Stimulated activated CD8-positive, alpha-beta memory T cell treated with anti-CD3 and anti-CD28 coated beads, Interleukin-4, amount 100 ng/mL, for 1 hour (primary cell): ENCODE measurements at places on chromosomes 5 and 9.

GRCh38 chr9:95607507-95607906 lies 90.7 kb upstream of the PTCH1 start:
- no peak for DNase-seq

- DNase-seq: no peak
Measured at GRCh38 chr5:155406815-155407214, 393.3 kb downstream of the KIF4B start.

DNA sequence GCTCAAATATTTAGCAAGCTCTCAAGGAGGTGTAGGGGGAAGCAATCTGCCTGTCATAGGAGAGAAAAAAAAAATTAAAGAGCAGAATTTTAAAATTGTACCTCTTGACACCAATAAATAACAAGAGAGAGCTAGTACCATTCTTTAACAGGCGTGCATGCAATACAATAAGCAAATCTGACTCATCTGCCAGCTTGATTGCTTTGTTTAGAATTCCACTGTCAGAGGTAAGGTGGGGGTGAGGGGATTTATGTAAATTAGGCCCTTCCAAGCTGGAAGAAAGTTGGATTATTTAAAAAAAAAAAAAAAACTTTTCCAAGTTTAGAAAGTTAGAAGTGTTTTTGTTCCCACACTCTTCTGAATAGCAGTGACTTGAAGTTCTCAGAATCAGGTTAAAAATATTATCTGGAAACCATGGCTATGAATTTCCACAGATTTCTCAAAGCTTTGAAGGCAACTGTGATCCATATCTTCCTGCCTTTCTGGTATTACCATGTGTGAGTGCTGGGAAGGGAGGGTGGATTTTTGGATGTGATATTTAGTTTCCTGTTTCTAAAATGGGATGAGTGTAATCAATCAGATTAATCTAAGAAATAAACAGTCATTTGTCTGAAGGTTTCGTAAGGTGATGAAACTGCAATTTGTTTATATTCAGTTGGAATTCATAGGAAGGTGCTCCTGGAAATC lies 477.5 kb downstream of the TLE4 start:
- DNase-seq: no peak

GRCh38 chr5:172569861-172570558 lies 71.1 kb upstream of the NEURL1B start:
- no peak for DNase-seq

- peak; percentile 22 for DNase-seq
Measured at GRCh38 chr9:6054280-6055099, 39.1 kb upstream of the RANBP6 start.

DNA sequence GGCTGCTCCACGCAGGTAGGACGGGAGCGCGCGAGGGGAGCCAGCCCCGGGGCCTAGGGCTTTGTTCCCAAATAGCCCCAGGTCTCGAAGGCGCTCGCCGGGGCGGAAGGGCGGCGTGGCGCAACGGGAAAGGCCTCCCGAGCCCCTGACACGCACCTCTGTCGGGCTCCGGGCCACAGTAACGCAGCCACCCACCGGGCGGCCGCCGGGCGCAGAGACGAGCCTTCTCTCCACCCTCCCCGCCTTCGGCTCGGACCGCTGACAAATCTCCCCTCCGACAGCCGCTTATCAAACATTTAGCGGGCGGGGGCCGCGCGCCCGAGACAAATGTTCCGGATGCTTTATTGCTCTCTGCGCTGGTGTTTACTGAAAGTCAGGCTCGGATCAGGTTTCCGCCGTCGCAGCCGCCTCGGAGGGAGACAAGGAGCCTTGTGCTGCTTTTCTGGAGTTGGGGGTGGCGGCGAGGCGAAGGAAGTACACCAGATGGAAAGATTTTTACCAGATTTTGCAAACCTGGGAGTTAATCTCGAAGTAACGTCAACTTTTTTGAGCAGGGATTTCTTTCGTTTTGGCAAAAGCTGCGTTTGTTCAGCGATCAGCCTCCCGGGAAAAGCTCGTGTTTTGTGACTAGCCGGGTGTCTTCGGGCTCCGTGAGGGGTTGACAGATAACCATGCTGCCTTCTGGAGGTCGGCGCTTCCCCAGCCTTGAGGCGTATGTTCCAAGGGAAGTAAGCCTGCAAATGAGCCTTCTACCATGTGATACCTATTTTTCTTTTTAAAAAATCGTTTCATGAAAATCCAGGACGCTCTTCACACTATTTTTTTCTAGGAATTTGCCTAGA lies 950 bp downstream of the RGMB start:
- DNase-seq: no peak

DNA sequence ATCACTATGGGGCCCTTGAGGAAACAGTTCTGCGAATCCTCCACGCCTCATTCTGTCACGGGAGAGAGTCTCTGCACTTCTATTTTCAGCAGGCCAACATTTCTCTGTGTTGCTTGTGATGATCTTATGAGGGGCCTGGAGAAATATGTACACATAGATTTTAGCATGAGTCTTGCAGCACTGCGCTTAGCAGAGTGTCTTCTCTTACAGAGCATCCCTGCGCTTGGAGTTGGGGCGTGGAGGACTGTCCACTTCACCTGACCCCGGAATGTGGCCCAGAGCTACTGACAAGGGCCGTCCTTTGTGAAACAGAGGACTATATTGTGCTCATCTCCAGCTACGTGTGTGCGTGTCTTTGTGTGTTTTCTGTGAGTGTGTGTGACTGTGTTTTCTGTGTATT lies 428.2 kb upstream of the IRX4 start:
- DNase-seq: no peak

DNA sequence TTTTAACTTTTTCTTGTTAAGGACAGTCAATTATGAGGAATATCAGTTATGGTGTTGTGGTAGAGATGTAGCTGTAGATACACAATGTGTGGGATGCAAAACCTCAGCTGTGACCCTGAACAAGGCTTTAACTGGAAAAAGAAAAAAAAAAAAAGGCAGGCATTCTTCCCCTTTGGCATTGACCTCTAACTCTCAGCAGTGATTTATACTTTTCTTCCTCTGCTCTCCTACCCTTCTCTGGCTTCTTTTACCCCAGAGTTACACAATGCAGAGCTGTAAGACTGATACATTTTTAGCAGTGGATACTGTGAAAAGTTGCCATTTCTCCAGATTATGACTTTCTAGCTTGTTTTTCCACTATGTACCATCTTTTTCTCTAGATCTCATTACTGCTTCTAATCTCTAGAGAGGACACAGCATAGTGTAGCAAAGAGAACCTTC lies 2.0 kb downstream of the CTNNAL1 start:
- DNase-seq: no peak

DNA sequence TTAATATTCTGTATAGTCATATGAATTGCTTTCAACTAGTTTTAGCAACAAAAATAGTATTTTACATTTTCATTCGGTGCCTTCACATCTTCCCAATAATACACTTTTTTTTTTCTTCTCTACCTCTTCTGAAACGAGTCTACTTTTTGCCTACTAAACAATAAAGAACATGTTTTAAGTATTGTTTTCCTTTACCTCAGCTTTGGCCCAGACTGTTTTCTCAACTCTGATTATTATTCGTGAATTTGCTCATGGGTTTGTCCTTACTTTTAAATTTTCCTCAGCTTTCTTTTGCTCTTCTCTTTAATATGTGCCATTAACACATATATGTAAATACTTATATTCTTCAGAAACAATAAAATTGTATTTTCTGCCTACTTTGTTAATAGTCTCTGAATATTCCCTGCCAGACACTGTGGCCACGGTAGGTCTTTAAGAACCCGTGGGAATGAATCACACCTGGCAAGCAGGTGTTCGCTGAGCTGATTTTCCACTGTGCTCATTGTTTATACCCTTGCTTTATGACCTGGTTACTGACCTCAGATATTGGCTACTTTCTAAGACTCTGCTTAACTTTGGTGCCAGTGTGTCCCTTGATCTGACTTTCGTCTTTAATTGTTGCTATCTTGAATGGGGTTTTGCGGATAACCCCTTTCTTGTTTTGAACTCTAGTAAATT lies 49.1 kb downstream of the FAM170A start:
- DNase-seq: no peak

GRCh38 chr5:77972469-77973252 lies 196.5 kb upstream of the TBCA start:
- no peak for DNase-seq

DNA sequence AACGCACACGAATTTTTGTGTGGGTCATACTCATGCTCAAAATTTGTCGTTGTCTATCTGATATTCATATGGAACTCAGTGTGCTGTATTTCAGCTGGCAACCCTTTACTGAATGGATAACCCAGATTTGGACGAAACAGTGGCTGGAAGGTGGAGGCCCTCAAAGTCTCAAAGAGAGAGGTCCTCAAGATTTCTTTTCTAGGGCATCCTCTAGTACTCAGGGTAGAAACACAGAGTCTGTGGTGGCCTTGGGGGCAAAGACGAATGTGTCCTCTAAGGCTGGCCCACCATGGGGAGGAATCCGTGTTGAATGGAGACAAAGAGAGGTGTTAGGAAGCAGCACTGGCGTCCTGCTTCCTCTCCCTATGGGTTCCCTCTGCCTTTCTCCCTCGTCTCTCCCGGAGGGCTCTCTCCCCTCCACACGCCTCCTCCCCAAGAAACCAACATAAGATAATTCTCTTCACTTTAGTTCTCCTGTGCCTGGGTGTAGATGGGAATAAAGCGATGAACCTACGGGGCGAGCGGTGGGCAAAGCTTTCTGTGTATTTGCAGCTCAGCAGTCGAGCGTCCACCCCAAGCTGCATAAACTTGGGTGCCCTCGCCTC lies 333.7 kb downstream of the CWC27 start:
- no peak for DNase-seq

DNA sequence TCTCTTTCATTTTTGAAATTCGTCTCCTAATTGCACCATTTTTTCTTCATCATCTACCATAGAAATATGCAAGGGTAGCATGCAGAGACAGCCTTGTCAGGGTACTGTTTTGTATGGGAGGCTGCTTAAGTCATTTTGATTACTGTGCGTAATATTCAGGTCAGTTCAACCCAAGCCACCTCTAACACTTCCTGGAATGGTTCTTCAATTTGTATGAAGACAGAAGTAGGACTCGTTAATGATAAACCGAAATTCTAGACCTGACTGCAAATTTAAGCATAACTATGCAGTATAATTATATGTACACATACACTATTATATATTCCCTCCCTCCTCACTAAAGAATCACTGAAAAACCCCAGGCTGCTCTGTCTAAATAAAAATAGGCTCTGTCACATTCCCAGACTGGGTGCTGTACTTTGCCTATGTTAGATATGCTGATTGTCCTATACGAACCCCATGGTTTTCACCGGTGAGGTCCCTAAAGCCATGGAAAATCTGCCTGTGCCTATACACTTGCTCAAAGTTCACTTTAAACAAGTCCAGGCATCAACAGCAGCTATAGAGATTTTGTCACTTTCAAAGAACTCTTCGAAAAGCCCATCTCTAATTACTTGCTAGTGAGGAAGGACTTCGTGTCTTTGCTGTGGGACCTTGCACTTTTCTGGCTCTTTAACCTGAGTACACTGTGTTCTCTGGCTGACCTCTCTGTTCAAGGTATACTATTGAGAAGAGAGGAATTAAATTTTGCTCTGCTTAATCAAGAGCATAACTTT lies 352.1 kb upstream of the CD180 start:
- DNase-seq: no peak

- no peak for DNase-seq
Measured at GRCh38 chr5:146041180-146041789, 64.1 kb downstream of the PLAC8L1 start.

DNA sequence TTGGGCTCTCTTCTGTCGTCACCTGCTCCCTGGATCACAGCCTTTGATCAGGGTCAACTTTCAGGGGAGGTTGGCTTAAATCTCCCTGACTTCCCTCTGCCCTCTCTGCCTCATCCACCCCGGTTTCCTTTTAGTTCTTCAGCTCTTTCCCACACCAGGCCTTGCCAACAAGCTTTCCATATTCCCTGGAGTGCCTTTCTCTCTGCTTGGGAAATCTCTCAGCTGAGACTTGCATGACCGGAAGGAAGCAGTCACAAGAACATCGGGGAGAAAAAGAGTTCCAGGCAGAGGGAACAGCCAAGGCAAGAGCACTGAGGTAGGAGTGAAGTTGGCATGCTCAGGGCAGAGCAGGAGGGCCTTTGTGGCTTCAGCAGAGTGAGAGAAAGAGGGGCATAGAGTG lies 88.4 kb upstream of the HSPA9 start:
- no peak for DNase-seq

GRCh38 chr5:57432876-57433275 lies 49.7 kb downstream of the ACTBL2 start:
- DNase-seq: no peak

DNA sequence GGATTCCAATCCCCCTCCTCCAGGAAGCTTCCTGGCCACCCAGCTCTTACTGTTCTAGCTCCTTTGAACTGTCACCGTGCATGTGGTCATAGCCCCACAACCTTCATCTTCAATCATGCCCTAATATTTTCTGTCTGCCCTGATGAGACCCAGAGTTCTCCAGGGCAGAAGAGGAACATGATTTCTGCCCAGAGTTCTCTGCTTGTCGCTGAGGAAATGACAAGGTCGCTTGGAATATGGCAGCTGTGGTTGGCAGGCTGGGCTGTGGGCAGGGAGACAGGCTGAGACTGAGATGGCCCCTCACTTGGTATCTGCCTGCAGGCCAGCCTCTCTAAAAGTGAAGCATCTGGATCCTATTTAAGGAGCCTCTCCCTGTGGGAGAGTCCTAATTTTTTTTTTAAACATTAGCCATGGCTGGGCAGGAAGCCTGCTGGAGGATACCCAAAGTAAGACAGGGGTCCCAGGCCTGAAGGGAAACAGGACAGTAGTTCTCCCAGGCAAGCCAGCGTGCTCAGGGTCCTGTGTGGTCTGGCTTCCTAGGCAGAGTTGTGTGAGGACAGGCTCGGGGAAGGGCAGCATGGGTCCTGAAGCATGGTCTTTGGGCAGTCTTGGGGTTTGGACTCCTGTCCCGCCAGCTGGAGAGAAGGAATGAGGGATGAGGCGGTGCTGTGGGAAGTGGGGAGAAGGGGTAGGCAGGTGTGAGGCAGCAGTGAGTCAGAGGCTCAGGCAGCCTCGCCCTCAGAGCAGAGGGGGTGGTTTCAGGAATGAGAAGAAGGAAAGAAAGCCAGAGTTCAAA lies 242.1 kb downstream of the FSTL4 start:
- DNase-seq: no peak

GRCh38 chr9:136544964-136545691 lies 720 bp downstream of the NOTCH1 start:
- DNase-seq: no peak

GRCh38 chr5:159913048-159913447 lies 3.2 kb upstream of the ADRA1B start:
- DNase-seq: no peak

GRCh38 chr9:7009065-7009464 lies 251.3 kb downstream of the KDM4C start:
- no peak for DNase-seq

GRCh38 chr5:134568761-134569695 lies 43.6 kb downstream of the JADE2 start:
- DNase-seq: no peak

DNA sequence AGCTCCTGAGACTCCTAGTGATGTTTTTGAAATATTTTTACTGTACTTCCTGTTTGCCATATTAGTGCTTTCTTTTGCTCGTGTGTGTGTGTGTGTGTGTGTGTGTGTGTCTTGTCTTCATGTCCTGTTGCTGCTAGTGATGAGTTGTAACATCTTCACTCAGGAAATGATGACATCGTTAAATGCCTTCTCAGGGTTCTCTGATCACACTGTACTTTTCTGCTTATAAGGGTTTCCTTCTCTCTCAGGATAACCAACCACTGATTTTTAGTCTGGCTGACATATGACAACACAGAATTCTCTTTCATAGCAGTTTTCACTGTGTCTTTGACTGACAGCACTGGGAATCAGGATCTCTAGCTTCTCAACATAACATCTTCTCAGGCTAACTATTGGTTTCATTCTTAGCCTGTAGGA lies 16.1 kb downstream of the SV2C start:
- no peak for DNase-seq

- DNase-seq: no peak
Measured at GRCh38 chr5:148255456-148255855, 13.1 kb upstream of the SPINK13 start.

GRCh38 chr5:40503439-40503838 lies 176.3 kb upstream of the PTGER4 start:
- no peak for DNase-seq
